ENCODE measurements at places on chromosomes 5 and 9.

- DNase-seq = no peak
These were observed 13.3 kb downstream of the SURF6 start for GRCh38 chr9:133322701-133323100.

- peak; percentile 73 for DNase-seq
These were observed 133.3 kb upstream of the RAI14 start for GRCh38 chr5:34522599-34523386.

GRCh38 chr9:38734831-38735230 is 14.9 kb upstream of the FAM240B start:
- DNase-seq = no peak

DNA sequence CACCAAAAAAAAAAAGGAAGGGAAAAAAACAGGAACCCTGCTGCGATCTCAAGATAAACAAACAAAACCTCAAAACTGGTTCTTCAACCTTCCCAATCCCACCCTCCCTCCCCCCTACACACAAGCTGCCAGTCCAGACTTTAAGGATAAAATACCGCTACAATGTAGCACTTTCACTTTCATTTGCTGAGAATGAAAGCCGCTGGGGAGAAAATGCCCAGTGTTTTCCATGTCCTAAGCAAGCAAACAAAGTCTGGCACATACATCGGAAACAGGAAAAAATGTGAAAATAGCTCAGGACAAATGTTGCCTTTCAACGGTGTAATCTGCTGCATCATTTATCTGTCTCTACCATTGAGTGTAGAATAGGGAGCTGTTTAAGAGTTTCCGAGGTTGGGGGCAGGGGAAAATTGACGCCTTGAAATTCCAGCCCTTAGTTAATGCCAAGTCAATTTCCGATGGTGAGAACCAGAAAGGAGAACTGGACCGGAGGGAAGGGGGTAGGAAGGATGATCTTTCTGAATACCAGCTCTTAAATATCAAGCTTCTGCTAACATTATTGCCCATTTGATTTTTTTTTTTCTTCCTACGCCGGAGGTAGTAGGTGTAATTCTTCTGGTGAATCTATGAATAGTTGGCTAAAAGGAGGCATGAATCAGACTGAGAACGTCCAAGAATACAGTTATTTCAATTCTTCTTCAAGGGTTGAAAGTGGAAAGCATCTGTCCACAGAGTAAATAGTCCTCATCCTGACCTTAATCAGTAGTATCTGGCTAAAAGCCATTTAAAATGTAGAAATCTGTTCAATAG is 1.2 kb upstream of the ADAMTS6 start:
- peak; percentile 58 for DNase-seq

DNA sequence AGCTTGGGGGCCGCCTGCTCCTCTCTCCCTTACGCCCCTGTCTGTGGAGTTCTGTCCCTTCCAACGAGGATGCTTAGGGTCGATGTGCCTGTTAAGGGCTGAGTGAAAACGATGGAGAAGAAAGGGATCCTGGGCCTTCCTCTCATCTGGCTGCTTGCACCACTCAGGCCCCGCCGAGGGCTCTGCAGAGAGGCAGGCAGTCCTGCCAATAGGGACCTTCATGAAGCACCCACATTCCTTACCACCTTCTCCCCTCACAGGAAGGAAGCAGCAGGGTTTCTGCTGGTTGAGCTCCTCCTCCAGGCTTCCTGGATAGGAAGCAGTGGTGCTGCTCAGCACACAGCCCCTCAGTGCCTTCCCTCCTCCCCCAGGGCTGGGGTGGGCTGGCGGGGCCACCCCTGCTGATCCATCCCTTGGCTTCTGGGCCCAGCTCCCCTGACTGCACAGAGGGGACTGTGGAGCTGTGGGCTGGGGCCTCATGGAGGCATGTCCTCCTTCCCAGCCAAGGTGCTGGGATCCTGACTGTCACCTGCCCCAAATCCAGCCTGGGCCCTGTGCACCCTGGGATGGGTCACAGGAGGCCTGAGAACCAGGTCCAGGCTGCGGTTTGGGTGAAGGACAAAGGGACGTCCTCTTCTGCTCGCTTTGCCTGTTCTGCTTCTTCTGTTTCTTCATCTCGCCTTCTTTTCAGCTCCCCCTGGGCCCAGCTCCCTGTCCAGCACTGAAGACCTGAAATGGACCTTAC is 50.5 kb downstream of the AHRR start:
- no peak for DNase-seq

DNA sequence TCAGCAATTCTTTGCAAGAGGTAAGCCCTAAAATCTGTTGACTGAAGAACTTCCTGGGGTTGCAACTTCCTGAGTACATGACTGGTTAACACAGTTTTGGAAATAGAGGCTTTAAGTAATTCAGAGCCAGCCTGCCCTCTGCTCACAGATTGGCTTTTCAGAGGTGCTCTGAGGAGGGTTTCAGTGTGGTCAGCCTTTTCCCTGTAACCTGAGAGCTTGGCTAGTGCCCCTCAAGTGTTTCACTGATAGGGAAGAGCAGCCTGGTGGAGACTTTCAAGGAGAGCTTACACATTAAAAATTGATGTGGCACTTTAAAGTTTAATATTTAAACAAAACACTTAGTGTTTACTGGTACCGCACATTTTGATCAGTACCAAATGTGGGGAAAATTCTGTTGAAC is 56.7 kb upstream of the FOXB2 start:
- no peak for DNase-seq

DNA sequence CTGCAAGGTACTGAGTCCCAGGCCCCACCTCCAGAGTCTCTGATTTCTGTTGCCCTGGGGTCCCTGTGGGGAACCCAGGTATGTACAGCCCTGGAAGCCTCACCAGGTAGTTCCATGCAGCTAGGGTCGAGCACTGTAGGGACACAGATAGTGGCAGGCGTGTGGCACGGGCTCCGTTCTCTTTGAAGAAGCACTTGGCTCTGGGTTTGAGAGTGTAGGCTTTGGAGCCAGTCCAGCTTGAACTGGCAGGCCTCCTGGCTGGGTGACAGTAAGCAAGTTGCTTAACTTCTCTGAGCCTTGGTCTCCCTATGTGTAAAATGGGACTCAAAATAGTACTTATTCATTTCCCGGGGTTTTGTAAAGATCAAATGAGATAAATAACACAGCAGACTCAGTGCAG is 5.6 kb downstream of the OLFM1 start:
- no peak for DNase-seq

GRCh38 chr9:132109291-132109690 is 29.6 kb upstream of the MED27 start:
- no peak for DNase-seq

DNA sequence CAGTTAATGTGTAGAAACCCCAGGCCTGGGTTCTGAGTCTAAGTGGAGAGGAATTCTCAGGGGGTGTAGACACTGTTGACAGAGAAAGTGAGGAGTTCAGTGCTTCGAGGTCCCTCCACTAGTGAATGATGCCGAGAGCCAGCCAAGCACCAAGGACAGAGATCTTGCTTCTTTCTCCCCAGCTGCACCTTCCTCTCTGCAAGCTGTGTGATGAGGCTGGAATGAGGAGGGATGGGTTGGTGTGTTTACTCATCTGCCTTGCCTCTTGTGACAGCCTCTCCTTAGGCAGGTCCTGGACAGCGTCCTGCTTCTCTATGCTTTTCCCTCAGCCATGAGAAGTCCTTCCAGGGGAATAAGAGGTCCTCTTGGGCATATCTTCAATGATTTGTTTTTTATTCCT is 35.3 kb downstream of the HNRNPH1 start:
- no peak for DNase-seq

- no peak for DNase-seq
These were observed 63.5 kb upstream of the HAND1 start for GRCh38 chr5:154541553-154541952.

GRCh38 chr5:1783216-1783554 is 16.5 kb downstream of the MRPL36 start:
- DNase-seq = no peak

GRCh38 chr5:160479926-160480325 is 58.3 kb downstream of the PTTG1 start:
- peak; percentile 53 for DNase-seq

GRCh38 chr5:124908581-124909451 is 162.4 kb upstream of the ZNF608 start:
- DNase-seq = peak; percentile 45

DNA sequence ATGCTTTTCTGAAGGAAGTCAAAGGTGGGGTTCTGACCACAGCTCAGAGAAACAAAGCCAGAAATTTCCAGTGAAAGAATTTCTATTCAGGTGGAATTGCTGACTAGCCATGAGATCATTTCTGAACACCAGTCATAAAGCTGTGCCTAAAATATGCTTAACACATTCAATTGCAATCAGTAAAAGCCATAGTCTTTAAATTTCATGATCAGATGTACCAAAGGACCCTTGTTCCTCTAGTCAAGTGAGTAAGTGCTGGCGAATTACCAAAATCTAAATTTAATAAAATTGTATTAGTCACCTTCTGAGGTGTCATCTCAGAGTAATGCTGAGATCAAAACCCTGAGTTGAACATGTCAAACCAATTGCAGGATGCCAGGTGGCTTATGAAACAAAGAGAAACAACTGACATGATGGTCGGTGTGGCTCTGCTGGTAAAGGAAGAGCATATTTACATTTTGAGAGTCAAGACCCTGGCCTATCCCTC is 334.2 kb upstream of the CCNH start:
- peak; percentile 97 for DNase-seq

DNA sequence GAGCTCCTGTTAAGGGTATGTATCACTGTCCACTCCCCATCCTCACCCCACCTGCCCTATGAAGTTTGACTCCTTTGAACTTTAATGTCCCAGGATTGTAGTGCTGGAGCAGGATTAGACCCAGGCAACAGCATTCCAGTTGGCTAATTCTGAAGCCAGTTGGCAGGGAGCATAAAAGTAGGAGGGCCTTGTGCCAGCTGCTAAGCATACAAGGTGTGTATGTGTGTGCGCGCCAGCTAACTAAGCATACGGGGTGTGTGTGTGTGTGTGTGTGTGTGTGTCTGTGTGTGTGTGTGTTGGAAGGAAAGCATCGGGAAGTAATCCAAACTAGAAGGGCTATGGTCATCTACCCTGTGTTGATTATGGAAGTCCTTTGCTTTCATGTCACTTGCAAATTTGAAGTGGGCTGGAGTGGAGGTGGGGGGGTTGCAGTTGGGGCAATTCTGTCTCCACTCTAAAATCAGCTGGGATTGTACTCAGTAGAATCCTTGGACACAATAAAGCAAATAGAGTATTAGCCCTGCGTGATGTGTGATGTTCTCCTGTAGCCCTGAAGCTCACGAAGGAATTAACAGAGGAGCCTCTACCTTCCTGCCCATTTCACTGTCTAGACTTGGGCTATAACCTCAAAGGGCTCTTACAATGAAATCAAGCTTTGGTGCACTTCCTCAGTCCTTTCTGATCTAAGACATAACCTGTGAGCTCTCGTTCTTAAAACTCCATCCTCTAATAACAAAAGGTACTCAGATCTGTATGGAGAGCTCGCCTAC is 26.9 kb downstream of the HMGCR start:
- DNase-seq = no peak

- no peak for DNase-seq
These were observed 48.1 kb downstream of the PAX5 start for GRCh38 chr9:36985769-36986467.

- no peak for DNase-seq
These were observed 14.1 kb upstream of the SPDL1 start for GRCh38 chr5:169569513-169569912.

GRCh38 chr9:129653823-129654553 is 11.5 kb upstream of the PRRX2 start:
- DNase-seq = no peak

DNA sequence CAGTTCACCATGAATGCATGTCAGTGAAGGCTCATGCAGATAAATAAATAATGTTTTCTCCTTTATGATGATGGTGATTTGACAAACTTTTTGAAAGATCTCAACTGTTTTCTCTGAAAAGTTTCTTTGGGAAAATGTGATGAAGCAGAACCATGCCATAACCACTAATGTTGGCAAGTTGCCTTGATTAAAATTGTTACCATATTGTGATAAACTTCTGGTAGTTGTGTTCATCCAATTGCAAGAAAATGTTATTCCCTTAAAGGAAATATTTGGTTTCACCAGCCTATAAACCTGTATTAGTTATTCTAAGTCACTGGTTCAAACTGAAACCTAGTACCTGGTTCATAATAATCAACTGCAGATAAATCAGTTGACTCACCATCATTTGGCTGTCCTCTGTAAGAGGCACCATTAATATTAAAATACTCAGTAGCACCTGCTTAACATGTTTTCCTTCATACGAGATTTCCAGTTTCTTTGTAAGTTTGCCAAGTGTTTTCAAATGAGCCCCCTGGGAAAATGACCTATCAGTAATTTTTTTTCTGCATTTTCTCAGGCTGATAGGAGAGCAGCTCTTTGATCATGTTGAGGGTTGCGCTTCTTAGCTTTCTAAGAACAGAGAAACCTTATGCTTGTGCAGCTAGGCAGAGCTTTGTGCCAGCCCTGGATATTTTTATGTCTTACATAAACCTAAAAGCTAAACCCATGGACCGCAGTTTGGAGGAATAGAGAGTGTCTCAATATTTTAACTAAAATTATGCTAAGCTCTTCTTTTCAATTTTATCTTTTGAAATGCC is 88.0 kb downstream of the LURAP1L start:
- no peak for DNase-seq

GRCh38 chr9:69967344-69967743 is 76.3 kb upstream of the MAMDC2 start:
- DNase-seq = no peak

GRCh38 chr5:11251247-11251646 is 490.2 kb upstream of the DAP start:
- peak; percentile 75 for DNase-seq

GRCh38 chr5:102589661-102590060 is 90.9 kb upstream of the SLCO6A1 start:
- DNase-seq = peak; percentile 55

- no peak for DNase-seq
These were observed 7.6 kb downstream of the TGFBI start for GRCh38 chr5:136036293-136036911.

GRCh38 chr9:14529629-14530028 is 163.6 kb downstream of the ZDHHC21 start:
- no peak for DNase-seq

- peak; percentile 87 for DNase-seq
These were observed 137.1 kb downstream of the FGF1 start for GRCh38 chr5:142548739-142549275.

- DNase-seq = peak; percentile 78
These were observed 157.0 kb downstream of the RGS3 start for GRCh38 chr9:113620377-113621161.

GRCh38 chr5:26791433-26791832 is 247.0 kb downstream of the CDH9 start:
- DNase-seq = no peak

DNA sequence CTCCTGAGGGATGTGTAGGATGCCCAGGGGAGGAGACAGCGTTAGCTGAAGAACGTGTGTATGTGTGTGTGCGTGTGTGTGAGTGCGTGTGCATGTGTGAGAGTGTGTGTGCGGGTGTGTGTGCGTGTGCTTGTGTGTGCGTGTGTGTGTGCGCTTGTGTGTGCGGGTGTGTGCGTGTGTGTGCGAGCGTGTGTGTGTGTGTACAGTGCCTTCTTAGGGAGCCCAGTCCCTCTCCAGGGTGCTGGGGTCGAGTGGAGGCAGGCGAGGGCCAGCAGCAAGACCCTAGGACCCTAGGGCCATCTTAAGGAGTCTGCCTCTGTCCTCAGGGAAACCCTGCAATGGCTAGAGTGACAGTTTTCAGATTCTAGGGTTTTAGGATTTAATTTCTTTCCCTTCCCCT is 26.0 kb upstream of the STXBP1 start:
- no peak for DNase-seq

Data from mammary epithelial cell (primary cell).